ENCODE measurements at places on chromosomes 5 and 9. TPM values are rescaled to one million over a fixed set of nuclear protein-coding genes. Genes with fewer than 3 reads are reported as not detected.

GRCh38 chr9:4865681-4866080 is 72.9 kb downstream of the RCL1 start:
- no peak for DNase-seq

Gene HMCN2
- polyA plus RNA-seq, result 1.7 TPM

Gene QRFP
- 0.59 TPM for polyA plus RNA-seq

Gene GRM6
- polyA plus RNA-seq, result 0.49 TPM

Gene SMIM3
- 25.4 TPM for polyA plus RNA-seq

Gene SPATA6L
- polyA plus RNA-seq, result 3.0 TPM

Gene TMEM174
- polyA plus RNA-seq, result 16.4 TPM

GRCh38 chr9:111187376-111187775 is 142.6 kb downstream of the OR2K2 start:
- no peak for DNase-seq

GRCh38 chr5:98825582-98826375 is 52.3 kb downstream of the RGMB start:
- DNase-seq, result no peak

Gene CA9
- polyA plus RNA-seq, result 0.67 TPM

DNA sequence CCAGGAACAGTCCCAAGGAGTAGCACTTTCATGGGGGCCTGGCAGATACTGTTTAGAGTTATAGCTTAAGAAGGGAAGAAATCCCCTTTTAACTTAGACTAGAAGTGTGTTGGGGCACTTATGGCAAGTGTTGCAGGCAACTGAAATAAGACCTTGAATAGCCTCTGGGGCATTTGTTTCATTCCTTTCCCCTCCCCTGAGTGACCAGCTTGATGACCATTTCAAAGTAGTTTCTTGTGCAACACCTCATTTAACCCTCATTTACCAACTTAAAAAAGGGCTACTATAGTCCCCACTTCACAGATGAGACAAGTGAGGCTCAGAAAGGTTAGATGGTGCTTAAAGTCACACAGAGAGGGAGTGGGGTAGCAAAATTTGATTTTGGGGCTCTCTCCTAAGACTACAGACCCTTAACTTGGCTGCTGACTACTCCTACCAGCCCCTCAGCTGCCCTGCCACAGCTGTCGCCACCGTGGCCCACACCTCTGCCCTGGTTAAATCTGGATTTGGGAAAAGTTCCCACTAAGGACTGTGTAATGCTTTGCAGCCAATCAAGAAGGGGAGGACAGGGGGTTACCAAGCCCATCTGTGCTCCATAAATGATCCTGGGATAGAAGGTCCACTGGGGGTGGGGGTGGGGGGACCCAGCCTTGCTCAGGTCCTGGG is 5.5 kb downstream of the PDLIM4 start:
- DNase-seq, result no peak

DNA sequence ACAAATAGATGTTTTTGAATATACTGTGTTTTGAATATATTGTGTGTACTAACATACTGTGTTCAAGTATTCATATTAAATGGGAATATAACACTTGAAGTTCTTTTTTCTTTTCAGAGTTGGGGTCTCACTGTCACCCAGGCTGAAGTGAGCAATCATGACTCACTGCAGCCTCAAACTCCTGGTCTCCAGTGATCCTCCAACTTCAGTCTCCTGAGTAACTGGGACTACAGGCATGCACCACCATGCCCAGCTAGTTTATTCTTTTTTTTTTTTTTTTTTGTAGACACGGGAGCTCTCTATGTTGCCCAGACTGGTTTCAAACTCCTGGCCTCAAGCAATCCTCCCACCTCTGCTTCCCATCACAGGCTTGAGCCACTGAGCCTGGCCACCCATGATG is 23.2 kb upstream of the AUH start:
- DNase-seq, result no peak

Gene SEC61B
- 156 TPM for polyA plus RNA-seq

DNA sequence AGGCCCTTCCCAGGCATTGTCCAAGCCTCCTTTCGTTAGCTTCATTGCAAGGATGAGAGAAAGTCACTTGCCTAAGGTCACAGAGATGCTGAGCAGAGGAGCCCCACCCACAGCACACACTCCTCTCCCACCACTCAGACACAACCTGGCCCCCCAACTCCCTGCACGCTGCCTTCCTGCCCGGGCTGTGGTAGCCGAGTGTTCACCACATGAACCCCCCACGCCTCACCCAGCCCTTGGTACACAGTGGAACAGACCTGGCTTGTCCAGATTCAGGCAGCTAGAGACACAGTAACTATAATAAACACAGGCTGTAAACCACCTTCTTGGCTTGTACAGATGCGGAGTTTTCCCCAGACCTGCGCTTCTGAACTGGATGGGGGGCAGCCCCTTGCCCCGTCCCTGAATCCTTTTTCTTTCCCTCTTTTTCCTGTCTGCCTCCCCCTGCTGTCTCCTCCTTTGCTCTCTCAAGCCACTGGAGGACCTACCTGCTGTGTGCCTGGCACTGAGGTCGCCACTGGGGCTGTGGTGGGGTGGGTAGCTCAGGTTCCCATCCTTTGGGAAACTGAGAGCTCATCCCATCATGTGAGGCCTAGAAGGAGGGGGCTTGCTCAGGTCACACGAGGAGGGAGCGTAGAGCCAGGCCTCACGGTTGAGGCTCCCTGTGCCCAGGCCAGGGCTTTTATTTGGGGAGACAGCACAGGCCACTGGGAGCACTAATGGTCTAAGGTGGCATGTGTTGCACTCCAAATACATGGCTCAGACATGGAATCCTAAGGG is 55.7 kb upstream of the SYNPO start:
- DNase-seq, result no peak

- DNase-seq, result no peak
Measured at GRCh38 chr5:6280425-6281100, 97.8 kb downstream of the MED10 start.

Gene THG1L
- polyA plus RNA-seq, result 27.6 TPM

Gene SLC36A2
- polyA plus RNA-seq, result 8.2 TPM

DNA sequence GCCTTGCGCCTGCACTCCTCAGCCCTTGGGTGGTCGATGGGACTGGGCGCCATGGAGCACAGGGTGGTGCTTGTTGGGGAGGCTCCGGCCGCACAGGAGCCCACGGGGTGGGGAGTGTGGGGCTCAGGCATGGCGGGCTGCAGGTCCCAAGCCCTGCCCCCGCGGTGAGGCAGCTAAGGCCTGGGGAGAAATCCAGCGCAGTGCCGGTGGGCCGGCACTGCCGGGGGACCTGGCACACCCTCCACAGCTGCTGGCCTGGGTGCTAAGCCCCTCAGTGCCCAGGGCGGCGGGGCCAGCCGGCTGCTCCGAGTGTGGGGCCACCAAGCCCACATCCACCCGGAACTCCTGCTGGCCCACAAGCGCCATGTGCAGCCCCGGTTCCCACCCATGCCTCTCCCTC is 358.8 kb upstream of the RIOK2 start:
- no peak for DNase-seq

Gene SHOC1
- 1.1 TPM for polyA plus RNA-seq

- no peak for DNase-seq
Measured at GRCh38 chr9:125913551-125913950, 166.4 kb downstream of the PBX3 start.

- DNase-seq, result no peak
Measured at GRCh38 chr5:168972731-168973130, 328.2 kb downstream of the SLIT3 start.

- no peak for DNase-seq
Measured at GRCh38 chr5:134547579-134547978, 22.1 kb downstream of the JADE2 start.

Gene HAVCR2
- 11.7 TPM for polyA plus RNA-seq

DNA sequence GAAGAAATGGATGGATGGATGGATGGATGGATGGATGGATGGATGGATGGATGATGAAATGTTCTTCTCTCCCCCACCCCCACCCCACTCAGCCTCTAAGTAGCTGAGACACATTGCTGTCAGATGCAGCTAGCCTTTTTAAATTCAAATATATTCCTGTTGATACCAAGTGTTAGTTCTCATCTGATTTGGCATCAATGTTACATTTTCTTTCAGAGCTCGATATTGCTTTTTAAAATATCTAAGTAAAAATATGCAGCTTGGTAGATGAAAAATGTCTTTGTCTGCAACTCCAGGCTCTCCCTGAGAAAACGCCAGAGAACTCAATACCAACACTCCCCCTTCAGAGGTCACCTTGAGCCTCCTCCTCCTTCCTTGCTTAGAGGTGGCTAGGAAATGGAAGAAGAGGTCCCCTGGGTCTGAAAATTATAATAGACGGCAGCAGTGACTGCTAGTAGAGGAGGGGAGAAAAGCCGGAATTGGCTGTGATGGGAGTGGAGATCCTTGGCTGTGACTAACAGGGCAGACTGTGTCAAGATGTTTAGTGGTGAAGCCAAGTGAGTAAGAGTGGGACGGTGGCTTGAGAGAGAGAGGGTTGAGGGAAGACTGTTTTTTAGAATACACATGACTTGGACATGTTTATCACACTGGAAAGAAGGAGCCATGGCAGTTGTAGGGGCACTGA is 156.0 kb downstream of the ZNF462 start:
- DNase-seq, result no peak

GRCh38 chr5:75058986-75059535 is 6.7 kb upstream of the GCNT4 start:
- no peak for DNase-seq

DNA sequence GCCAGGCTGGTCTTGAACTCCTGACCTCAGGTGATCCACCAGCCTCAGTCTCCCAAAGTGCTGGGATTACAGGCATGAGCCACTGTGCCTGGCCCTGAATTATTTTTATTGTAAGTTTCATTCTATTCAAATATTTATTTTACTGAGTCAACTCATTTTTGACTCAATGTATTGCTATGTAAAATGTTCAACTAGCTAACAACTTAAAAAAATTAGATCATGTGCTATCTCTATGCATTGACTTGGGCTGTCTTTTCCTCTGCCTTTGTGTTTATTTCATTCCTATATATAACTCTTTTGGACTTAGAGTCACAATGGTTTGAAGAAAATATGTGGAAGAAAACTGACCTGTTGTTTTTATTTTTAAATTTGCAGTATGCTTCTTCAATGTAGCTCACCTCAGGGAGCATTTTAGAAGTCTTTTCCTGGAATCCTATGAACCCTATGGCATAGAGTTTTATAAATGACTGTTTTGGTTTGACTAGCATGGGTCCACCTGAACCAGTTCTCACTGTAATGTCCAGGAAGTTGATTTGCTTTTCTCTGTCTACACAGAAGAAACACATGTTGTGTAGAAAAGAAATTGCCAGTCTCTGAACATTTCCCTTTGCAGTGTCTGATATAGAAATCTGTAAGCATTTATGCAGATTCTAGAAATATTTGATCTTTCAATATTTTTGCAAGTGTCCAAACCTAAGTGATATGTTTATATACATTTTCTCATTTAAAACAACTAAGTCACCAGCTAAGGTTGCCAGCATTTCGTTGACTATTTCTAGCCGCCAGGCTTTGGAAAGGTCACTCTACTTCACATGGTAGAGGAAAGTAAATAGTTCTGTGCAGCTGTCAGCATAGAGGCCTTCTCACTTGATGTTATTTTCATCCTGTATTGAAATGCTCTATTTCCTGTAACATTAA is 138.8 kb downstream of the PCSK1 start:
- no peak for DNase-seq

DNA sequence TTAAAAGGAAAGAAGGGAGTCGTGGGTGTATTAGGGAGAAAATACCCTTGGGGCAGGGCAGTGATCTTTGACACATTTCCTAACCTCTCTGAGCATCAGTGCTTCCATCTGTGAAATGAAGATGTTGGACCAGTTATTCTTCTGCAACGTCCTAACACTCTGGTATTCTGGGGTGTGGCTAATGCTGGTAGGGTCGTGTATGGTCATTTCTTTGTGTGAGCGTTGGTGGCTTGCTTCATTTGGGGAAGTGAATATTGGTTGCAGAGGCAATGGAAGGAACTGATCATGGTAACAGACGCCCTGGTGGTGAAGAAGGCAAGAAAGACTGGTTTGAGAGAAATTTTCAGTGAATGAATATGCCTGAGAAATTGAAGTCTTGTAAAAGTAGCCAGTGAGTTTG is 67.9 kb upstream of the TTC23L start:
- DNase-seq, result no peak

DNA sequence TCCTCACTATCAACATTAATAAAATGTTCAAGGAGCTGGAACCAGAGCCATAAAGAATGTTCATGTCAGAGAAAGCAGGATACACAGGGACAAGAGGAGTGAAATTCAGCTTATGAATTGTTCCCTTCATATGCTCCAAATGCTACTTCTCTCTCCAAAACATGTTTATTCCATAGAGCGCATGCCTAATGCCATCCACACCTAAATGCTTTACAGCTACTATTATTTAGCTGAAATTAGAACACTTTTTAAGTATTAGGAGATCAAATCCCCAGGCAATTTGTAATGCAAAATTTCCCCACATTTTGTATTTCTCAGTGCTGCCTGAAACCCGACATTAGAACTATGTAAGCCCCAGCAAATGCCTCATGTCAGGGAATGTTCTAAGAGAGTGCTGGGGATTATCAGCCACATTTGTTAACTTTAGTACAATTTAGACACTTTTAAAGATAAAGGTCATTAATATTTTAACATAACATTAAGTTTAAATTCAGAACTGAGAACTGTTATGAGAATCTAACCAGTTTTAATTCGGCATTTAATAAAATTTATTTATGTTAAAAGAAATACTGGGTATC is 75.5 kb downstream of the PPP2R2B start:
- DNase-seq, result no peak

DNA sequence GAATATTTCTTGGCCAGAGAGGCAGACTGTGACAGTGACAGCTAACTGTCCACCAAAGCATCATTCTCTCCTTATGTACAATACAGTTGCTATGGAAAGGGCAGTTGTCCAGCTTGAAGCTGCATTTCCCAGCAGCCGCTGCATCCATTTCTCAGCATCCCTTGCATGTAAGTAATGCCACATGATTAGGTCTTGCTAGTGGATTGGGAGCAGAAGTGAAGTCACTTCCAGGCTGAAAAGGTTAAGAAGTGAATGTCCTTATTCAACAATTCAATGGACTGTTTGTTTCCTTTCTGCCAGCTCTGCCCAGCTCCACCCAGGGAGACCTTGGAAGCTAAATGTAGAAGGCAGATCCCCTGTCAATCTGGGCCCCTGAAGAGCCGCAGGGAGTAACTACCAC is 26.1 kb upstream of the RETREG1 start:
- no peak for DNase-seq

Gene ZDHHC11B
- 1.7 TPM for polyA plus RNA-seq

Gene TNC
- 337 TPM for polyA plus RNA-seq

DNA sequence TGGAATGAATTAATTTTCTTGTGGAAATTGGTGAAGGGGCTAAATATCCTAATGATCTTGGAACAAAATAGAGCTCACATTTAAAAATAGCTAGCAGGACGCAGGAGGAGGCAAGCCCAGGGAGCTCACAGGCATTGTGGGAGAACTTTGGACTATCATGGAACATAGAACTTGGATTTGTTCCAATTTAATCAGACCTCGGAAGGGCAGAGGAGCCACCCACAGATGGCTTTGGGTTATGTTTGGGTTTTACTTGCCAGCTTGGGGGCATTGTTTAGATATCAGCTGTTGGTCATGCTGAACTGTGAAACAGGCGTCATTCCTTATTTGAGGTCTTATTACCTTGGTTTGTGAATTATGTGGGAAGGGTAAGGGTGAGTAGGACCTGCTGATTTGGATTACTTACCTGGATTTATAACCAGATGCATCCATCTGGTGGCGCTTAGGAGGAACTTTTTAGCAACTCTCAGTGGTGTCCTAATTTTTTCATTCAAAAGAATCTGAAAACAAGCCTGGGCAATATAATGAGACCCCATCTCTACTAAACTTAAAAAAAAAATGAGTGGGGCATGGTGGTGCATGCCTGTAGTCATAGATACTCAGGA is 14.1 kb upstream of the PTGR1 start:
- DNase-seq, result no peak

- no peak for DNase-seq
Measured at GRCh38 chr5:132692632-132692967, 18.8 kb downstream of the IL4 start.

Gene DIPK1B
- 23.3 TPM for polyA plus RNA-seq

Gene PCDHB14
- polyA plus RNA-seq, result 13.5 TPM

All from left renal pelvis (tissue), 4 donors.